AG04449 (cell line): ENCODE measurements at places on chromosomes 13 and 19.

DNA sequence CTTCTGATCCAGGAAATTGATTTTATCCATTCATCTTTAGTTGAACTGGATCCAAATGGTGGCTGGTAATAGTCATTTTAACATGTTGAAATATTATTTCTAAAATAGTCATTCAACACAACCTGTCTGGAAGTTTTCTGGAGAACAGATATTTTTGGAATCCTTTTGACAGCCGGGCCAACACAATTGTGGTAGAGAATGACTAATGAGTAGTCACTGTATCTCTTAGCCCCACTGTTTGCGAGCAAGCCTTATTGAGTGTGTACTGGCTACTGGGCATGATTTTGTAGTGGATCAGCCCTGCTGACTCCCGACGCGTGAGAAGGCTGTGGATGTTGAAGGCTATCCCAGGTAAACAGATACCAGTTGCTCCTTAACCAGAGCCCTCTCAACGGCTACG is 383.4 kb downstream of the ZNF536 start:
- DNase-seq = no peak

GRCh38 chr13:51715613-51716012 is 88.3 kb downstream of the DHRS12 start:
- DNase-seq = no peak

DNA sequence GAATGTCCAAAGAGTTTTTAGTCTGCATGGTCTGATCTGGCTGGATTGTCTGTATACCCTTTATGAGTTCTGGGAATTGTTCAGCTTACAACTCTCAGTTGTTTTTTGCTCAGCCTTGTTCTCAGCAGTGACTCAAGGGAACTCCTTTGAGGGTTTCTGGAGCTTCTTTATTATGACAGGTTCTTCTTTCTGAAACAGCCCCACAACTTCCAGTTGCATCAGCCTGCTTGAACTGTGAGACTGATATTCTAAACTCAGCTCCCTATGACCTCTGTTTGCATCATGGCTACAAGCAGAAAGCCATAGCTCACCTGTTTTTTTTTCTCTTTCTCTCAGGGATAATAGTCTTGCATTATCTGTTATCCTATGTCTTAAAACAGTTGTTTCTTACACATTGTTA is 85.0 kb downstream of the TDRD3 start:
- DNase-seq = no peak

GRCh38 chr19:16532440-16533234 is 9.6 kb downstream of the CHERP start:
- DNase-seq = no peak

- DNase-seq = peak; percentile 80
Measured at GRCh38 chr19:49676136-49676783, 811 bp upstream of the PRMT1 start.

- DNase-seq = no peak
Measured at GRCh38 chr19:58450856-58451357, 515 bp upstream of the ZNF324B start.

DNA sequence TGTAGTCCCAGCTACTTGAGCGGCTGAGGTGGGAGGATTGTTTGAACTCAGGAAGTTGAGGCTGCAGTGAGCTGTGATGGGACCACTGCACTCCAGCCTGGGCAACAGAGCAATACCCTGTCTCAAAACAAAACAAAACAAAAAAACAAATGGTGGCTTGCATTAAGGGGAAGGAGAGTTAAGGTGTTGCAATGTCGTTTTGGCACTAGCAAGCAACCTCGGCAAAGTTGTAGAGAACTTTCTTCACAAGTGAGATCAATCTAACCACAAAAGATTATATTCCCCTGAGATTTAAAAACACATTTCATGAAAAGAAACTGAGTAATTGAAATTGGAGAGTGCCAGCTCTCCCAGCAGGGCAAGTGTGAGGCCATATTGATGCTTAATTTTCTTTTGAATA is 153.7 kb downstream of the KLF5 start:
- DNase-seq = no peak

GRCh38 chr13:84431646-84432045 is 549.4 kb upstream of the SLITRK1 start:
- peak; percentile 51 for DNase-seq

- DNase-seq = no peak
Measured at GRCh38 chr19:55486043-55486970, 1.3 kb downstream of the NAT14 start.

- no peak for DNase-seq
Measured at GRCh38 chr13:51704399-51705313, 99.3 kb downstream of the DHRS12 start.

DNA sequence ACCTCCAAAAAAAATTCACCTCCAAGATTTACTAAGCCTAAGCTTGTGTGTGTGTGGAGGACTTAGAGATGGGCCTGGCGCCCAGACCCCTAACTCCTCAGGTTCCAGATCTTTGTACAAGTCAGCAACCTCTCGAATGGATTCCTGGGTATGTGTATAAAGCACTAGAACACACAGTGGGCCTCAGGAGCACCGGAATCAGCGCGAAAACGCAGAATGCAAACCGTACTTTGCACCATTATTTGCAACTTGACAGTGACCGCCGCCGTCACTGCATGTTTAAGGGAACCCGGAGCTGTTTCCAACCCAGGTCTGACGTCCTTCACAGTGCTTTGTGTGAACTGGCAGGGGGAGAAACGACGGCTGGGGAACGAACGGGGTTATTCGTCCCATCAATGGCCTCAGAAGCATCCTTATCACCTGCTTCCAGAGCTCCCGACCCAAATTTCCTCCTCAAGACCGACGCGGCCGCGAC is 688 bp downstream of the ZNF606 start:
- DNase-seq = no peak

- DNase-seq = no peak
Measured at GRCh38 chr19:54662730-54663129, at the start of gene LILRB4. LILRB4 (plus strand) TSS chr19:54662985; CDS start chr19:54663034, 49 bp downstream.

- DNase-seq = no peak
Measured at GRCh38 chr13:103935117-103935516, 868.9 kb upstream of the SLC10A2 start.

DNA sequence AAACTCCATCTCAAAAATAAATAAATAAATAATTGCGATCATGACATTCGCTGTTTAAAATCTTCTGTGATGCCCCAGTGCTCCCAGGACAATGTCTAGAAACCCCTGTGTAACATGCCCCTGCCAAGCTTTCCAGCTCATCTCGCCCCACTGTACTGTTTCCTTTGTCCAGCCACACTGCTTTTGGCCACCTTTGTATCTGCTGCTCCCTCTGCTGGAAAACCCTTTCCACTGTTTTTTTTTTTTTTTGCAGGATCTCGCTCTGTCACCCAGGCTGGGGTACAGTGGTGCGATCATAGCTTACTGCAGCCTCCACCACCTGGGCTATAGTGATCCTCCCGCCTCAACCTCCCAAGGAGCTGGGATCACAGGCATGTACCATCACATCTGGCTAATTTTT is 7.5 kb downstream of the PLAUR start:
- DNase-seq = no peak

- no peak for DNase-seq
Measured at GRCh38 chr13:40384976-40385857, 281.2 kb downstream of the FOXO1 start.

DNA sequence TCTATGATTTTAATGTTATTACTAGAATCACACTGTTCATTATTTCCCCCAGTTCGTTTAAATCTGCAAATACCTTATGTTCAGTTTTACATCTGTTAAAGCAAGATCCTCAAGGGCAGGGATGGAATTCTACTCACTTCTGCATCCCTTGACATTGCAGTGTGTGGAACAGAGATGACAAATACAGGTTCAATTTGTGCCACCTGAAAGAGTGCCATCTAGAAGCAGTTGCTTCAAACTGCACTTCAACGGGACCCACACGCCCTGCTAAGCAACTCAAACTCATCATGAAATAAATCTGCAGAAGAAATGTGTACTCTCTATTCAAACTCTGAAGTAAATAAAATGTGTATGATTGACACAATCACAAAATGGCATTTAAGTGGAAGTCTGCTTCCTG is 44.5 kb downstream of the RUBCNL start:
- no peak for DNase-seq

- no peak for DNase-seq
Measured at GRCh38 chr19:4524808-4525562, 6.7 kb upstream of the PLIN4 start.

- no peak for DNase-seq
Measured at GRCh38 chr13:89930861-89931260, 1416.6 kb upstream of the MIR17HG start.

GRCh38 chr13:99031832-99032231 is 54.0 kb upstream of the DOCK9 start:
- DNase-seq = no peak

DNA sequence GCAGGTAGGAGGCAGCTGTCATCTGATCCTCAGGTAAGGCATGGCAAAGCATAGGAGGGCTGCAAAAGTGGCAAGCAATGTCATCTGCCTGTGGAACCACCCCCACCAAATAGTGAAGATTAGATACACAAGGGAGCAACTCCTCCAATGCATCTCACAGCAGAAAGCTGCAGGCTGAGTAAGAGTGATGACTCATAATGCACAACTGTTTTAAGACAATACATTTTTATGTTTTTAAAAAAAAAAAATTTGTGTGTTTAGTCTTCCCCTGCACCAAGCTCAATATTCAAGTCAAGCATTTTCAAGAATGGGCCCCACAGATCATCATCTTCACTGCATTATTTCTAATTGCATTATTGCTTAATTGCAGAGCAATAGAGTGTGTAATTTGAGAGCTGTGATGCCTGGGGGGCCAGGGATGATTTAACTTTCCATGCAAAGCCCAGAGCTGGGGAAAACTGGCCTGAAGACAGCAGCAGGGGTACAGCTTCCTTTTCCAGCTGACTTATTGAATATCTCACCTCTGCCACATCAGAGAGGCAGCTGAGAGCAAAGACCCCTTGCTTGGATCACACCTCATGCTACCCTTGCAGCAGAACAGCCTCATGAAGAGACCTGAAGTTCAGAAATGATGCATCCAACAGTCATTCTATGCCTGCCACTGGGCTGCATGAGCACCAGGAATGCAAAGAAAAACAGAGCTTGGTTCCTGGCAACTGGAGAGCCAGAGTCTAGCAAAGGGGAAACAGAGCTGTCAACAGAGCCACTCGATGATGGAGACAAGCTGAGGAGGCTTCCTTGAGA is 22.7 kb upstream of the POP4 start:
- no peak for DNase-seq

DNA sequence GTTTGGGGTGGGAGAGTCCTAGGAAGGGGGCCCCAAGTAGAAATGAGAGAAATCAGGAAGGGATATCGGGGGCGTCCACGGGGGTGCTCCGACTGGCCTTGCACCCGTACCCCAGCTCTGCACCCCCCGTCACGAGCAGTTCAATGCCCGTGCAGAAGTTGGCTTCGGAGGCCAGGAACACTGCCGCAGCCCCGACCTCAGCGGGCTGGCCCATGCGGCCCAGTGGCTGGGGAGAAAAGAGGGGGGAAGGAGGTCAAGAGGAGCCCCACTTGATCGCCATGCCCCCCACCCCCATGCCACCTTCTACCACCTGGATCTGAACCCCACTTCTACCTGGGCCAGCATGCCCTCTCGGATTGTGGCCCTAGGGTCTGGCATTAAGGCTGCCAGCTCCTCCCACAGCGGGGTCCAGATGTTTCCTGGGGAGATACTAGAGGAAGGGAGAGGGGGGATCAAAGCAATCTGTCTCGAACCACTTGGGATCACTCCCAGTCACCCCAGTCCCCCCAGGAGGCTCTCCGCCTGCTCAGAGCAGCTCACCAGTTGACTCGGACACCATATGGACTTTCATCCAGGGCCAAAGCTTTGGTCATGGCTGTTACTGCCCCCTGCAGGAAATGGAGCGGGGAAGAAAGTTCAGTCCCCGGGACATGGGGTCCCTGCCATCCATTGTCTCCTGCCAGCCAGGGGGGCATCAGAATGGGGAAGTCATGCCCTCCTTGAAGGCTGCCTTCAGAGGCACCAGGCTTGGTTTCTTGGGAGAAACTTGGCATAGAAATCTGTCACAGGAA is 2.5 kb upstream of the BCAT2 start:
- no peak for DNase-seq

DNA sequence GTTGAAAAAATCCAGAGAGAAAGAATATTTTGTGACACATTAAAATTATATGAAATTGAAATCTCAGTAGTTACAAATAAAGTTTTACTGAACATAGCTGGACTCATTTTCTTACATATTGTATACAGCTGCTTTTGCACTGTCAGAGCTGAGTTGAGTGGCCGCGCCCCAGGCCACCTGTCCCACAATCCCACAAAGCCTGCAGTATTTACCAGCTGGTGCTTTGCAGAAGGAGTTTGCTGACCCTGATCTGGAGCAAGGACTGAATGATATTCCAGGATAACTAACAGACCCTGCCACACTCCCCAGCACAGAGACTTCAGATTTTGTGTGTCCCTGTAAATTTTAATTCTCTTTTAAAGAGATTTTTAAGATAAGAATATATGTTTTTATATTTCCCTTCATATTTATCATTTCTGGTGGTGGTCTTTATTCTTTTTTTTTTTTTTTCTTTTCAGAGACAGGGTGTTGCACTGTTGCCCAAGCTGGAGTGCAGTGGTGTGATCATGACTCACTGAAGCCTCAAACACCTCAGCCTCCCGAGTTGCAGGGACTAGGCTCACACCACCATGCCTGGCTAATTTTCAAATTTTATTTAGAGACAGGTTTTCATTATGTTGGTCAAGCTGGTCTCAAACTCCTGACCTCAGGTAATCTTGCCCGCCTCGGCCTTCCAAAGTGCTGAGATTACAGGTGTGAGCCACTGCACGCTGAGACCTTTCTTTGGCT is 48.5 kb downstream of the TDRD12 start:
- DNase-seq = no peak

DNA sequence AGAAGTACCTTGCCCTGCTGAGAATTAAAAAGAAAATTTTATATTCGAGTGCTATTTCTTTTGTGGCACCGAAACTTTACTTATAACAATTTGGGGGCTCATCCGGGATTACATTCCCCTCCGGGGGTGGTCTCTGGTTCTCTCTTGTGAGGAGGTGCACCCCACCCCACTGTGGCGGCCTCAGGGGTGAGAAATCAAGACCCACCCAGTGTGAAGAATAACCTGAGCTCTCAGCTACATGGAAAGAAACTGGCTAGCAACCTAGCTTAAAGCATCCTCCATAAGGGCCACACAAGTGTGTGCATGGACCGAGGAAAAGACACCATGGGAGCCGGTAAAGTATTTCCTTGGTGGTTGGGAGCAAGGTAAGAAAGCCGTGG is 50.9 kb upstream of the ANKRD10 start:
- DNase-seq = no peak

- DNase-seq = no peak
Measured at GRCh38 chr13:49607761-49608160, 20.5 kb upstream of the ARL11 start.
